ENCODE measurements at places on chromosomes 7 and 10.

GRCh38 chr10:71812016-71812912 lies 38.8 kb downstream of the PSAP start:
- peak; percentile 72 for DNase-seq

GRCh38 chr10:482051-482501 lies 207.4 kb downstream of the DIP2C start:
- DNase-seq, result no peak

- DNase-seq, result peak; percentile 33
Observed at GRCh38 chr10:70537398-70538194, 59.0 kb downstream of the PALD1 start.

DNA sequence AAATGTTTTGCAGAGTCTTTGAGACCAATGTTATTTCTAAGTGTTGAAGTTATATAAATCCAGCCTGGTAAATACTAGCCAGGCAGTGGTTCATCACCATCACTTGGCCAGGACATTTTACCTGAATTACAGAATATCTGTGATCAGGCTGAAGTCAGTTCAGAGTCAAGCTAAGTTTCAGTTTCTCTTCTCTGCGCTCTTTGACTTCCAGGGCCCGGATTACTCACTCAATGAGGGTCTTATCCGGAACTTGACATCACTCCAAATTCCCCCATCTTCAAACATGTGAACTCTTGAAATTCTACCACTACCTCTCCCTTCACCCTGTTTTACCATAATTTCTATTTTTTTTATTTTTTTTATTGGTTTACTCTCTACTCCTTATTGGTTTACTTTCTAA lies 36.6 kb upstream of the CCAR1 start:
- no peak for DNase-seq

DNA sequence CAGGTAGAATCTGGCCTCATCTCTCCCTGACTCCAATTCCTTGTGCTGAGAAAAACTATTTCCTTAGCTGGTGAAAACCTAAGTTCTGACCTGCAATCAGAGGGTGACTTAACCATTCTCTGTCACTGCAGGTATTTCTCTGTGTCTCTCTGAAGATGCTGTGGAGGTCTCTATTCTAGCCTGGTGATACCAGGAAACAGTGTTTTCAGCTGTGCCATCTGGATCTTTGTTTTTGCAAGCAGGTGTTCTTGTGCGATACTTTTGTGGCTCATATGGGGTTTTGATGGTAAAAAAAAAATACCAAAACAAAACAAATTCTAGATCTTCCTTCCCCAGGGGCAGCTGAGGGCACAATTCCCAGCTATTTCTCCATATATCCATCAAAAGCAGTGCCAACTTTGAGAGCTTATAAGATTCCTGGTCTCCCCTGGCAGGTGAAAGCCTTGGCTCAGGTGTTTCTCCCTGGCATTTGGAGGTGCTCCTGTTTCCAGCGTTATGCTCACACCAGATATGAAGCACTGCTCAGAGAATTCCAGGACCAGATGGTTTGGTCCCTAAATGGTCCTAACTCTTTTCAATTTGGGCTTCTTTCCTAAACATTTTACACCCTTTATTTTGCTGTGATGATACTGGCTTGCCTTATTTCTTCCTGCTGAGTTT lies 9.9 kb upstream of the NPVF start:
- no peak for DNase-seq

DNA sequence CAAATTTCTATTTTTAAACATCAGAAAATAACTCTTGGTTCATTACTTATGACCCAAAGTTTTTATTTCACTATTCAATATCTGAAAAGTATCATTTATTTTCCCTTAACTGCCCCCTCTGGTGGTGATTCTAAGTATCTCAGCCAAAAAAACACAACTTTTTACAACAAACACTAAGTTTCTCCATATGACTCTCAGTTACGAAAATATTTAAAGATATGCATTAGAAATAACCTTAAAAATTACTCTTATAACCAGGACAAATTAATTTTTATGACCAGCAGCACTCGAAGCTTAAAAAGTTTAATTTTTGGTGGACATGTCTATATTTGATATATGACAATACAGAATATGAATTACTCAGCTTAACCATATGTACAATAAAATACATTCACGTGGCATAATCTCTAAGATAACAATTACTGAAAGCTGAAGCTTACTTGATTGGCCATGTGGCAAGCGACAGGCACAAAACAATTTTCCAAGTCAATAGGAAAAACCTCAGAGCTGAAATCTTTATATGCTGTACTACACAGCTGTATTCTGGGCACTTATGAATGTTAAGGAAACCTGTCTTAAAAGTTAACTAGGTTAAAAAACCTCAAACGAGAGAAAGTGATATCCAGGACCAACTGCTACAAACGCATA lies 2.3 kb downstream of the HNRNPA2B1 start:
- DNase-seq, result peak; percentile 47

GRCh38 chr7:141686074-141686473 lies 15.9 kb downstream of the DENND11 start:
- no peak for DNase-seq

DNA sequence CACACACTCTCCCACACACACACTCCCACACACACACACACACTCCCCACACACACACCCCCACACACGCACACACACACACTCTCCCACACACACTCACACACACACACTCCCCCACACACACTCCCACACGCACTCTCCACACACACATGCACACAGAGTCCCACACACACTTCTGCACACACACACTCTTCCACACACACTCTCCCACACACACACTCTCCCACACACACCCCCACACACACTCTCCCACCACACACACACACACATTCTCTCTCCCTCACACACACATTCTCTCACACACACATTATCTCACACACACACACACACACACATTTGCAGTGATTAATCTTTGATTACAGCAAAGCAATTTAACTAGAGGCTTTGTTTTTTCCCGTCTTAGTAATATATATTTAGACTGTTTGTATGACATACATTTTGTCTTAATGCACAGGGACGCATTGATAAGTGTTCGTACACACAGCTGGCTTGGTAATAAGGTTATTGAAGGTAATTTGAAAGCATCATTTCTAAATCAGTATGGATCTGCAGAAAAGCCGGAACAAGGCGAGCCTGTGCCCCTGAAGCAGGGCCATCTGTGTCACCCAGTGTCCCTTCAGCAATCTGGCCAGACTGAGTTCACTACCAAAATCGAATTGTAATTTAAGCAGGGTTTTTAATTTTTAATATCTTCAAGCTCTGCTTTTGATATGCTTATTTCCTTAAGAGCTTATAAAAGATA lies 69.9 kb upstream of the SH2B2 start:
- no peak for DNase-seq

DNA sequence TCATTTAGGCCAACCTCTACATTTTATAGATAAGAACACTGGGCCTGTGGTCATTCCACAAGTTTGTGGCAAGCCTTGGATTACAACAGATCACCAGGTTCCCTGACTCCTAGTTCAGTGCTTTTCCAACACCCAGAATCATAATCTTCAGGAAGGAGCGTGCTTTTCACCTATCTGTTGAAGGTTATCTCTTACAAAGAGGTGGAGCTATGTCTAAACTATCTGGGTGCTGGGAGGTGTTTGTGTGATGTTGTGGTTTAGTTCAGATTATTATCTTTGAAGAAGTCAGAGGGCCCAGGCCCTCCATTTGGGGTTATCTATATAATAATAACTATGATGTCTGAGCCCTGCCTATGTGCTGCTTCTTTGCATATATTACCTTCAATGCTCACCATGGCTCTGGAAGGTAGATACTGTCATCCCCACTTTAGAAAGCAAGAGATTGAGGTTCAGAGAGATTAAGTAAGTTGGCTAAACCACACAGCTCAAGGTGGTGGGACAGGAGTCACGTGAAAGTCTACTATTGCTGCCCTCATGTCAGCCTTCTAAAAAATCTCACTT lies 24.0 kb downstream of the IL2RA start:
- no peak for DNase-seq

DNA sequence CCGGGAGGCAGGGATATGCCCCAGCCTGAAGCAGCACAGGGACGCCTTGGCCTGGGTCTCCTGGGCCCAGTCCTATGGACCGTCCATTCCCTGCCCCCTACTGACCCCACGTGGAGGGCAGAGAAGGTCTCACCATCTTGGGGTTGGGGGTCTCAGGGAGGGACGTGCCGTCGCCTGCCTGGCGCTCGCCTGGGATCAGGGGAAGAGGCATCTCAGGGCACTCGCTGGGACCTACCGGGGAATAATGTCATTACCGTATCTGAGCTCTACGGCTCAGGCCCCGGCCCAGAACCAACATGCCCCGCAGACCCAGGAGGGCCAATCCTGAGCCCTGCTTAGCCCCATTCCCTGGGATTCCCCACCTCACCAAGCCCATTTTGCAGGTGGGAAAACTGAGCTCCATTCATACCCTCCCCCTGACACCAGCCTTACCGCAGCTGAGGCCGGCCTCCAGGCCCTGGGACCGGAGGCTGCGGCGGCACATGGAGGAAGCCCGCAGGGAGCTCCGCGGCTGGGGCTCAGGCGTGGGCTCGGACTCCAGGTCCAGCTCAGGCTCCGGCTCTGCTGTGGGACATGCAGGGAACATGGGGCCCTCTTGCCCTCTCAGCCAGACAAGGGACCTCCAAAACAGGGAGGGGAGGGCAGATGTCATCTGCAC lies 40.7 kb downstream of the GRID2IP start:
- DNase-seq, result no peak

DNA sequence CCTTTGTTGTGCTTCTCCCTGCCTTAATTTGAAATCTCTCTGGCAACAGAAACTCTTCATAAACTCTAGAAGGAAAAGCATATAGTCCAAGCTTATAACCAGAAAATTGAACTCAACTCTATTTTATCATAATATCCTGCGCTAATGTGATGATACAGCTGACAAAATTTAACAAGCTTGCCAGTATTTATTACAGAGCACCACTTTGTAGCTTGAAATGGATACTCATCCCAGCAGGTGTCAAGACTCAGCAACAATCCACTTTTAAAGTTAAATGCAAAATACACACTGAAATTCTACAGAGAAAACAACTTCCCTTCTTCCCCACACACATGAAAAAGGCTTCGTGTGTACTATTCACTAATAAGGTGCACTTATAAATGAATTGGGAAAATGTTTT lies 228.9 kb downstream of the AGMO start:
- DNase-seq, result no peak

DNA sequence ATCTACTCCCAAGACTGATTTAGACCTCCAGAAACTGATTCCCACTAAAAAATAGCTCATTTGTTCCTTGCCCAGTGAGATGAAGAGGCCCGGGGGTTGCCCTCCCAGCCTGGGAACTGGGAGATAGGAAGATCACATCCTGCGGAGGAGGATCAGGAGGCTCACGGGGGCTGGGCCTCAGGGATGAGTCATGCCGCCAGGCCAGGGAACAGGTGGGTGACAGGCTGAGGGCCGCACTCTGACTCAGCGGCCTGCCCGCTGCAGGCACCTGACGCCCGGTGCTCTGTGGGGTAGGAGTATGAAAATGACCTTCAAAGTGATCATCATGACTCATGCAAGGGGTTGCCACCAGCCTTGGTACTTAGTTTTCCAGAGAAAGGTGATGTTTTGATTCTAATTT lies 104.5 kb upstream of the ZPBP start:
- no peak for DNase-seq

DNA sequence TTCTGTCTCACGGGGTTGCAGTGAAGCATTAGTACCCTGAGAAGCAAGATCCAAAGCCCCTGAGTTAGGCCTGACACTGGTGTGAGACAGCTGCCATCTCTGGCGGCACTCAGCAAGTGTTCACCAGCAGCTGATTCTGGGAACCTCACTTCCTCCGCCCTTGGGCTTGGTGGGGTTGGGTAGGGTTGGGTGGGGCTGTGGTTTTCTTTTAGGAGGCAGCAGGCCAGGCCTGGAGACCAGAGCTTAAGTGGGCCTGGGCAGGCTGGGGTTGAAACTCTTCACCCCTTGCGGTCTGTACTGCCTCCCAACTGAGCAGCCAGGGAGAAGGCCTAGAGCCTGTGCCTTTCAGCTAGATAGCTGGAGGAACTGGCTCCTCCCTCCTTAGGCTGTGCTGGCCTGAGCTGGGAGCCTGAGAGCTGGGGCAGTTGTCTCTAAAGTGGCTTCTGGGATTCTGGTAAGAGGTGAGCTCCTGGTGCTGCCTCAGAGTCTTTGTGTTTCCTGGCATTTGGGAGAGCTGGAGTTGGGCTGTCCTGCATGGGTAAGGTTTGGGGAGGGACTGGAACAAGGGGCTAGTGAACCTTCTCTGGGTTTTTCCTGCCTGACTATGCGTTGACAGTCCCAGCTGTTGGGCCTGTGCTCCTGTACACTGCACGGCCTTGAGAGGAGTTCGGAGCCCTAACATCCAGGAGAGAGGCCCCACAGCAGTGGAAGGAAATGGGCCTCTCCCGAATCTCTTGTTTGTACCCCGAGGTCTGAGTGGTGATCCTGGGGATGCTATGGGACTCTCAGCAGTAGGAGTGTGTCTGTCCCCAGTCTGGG lies 5.1 kb downstream of the TSPAN14 start:
- DNase-seq, result no peak

GRCh38 chr10:80460399-80461207 lies 6.5 kb downstream of the TSPAN14 start:
- peak; percentile 40 for DNase-seq

GRCh38 chr7:42671627-42672026 lies 240.2 kb downstream of the C7orf25 start:
- peak; percentile 4 for DNase-seq

DNA sequence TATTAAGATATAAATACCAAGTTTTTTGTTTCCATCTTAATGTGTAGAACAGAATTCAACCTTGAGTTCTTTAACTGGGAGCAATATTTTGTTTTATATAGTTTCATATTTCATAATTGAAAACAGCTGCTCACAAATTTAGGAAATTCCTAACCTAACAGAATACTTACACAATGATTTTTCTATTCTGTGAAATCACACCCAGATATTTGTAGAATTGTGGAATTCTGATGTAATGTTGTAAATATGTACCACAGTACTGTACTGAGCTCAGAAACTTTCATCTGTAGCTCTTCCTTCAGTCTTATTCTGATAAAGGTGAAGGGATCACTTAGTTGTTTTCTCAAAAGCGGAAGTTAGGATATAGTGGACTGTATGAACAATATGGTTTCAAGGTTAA lies 143.4 kb upstream of the GLI3 start:
- DNase-seq, result no peak

DNA sequence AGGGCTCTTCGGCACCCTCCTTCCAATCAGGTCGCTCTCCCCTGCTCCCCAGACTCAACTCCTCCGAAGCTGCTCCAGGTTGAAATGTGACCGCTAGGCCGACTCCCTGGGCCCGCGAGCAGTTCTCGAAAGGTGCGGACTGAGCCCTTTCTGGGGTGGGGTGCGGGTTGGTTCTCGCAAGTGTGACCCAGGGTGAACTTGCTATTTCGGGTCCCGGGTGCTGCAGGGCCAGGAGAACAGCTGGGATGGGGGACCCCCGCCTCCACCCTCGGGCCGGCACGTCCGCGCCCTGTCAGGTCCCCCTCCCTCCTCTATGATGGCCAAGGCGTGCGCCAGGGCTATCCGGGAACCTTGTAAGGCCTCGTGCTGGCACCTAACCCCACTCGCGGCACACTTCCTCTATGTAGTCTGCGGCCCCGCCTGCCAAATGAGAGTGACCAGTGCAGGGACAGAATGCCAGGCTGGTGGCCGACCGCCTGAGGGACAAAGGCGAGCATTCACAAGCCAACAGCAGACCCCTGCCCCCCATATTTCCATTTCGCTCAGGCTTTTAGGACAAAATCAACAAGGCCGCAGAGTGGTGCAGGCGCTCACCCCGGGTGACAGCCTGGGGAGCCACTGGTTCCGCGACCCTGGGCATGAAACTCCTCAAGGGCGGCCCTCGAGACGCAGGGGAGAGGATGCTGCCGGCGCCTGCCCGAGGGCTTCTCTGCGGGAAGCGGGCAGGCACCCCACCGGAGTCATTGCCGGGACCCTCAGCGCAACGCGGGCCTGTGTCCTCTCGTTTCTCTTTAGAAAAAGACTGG lies 13.7 kb upstream of the HOXA13 start:
- no peak for DNase-seq

GRCh38 chr7:87480386-87480785 lies 4.9 kb upstream of the ABCB4 start:
- no peak for DNase-seq
